Stimulated activated CD8-positive, alpha-beta memory T cell treated with anti-CD3 and anti-CD28 coated beads, Interleukin-2, amount 100 ng/mL, for 1 hour (primary cell): ENCODE measurements at places on chromosomes 1 and 21.

GRCh38 chr1:78044796-78045562 lies 787 bp upstream of the GIPC2 start:
- no peak for DNase-seq

DNA sequence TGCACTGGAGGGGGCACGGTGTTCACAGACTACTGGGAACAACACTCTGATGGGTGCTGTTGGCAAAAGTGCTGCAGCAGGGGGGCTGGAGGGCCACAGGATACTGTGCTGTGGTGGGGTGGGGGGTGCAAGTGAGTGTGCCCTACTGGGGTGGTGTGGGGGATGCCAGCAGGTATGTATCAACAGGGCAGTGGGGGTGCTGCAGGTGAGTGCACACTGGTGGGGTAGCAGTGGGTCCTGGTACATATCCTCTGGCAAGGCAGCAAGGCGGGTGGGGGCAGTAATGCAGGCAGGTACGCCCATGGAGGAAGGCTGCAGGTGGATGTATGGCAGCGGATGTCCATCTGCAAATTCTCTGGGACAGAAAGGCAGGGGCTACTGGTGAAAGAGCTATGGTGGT lies 48.8 kb upstream of the CD53 start:
- DNase-seq = no peak

- DNase-seq = no peak
Observed at GRCh38 chr1:203145321-203146041, 18.0 kb downstream of the ADORA1 start.

GRCh38 chr1:113036639-113037321 lies 36.2 kb upstream of the LRIG2 start:
- no peak for DNase-seq

- DNase-seq = no peak
Observed at GRCh38 chr1:47992720-47993415, 4.3 kb downstream of the TRABD2B start.

DNA sequence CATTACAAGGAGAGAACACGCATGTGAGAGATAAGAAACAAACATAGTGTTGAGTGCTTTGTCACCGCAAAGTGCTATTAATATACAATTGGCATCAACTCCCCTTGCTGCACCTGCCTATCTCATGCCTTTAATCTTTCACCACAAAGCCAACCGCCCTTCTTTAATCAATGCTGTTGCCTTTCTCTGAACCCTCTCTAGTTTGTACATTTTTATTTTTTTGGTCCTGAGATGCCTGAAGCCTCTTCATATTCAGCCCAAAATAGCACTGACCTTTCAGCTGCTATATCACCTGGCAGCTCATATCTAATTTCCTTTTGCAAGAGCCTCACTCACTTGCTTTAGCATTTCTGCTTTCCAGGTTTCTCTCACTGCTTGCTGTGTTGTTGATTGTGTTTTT lies 504.7 kb downstream of the NUF2 start:
- no peak for DNase-seq

GRCh38 chr21:44300262-44300959 lies 558 bp downstream of the PFKL start:
- peak; percentile 15 for DNase-seq

DNA sequence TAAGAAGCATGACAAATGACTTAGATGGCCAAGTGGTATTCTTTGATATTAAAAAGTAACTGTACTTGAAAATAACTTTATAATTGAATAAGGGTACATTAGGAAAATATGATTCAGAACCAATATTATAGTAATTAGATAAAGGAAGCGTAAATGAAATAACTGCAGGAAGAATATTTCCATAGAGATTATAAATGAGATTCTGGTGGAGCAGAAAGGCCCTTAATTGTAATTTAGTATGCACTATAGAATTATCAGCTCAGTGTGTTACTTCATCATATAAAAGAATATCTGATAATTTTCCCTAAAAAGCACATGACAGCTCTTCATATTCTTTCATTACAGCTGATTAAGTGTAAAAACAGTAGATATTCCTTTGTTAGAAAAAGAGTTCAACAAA lies 171.7 kb downstream of the PIGK start:
- DNase-seq = no peak

GRCh38 chr1:19313961-19314882 lies 2.1 kb downstream of the SLC66A1 start:
- no peak for DNase-seq

GRCh38 chr1:64472040-64472376 lies 2.1 kb downstream of the CACHD1 start:
- no peak for DNase-seq

DNA sequence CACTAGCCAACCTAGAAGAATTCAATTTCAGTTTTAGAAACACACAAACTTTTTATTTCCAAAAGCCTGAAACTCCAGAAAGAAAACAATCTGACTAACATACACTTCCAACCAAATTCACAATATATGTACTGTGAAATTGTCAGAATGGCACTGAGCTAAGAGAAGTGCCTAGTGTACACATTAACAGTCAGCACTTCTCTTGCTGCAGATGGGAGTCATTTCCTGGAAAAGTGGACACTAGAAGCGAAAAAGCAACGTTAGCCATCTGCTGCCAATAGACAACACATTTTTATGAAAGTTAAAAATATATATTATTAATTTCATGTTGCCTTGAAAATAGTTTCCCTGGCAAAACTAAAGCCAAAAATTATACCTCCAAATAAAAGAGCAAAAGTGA lies 66.1 kb downstream of the EPS15 start:
- no peak for DNase-seq

- no peak for DNase-seq
Observed at GRCh38 chr1:226149806-226150205, 36.7 kb downstream of the ACBD3 start.

DNA sequence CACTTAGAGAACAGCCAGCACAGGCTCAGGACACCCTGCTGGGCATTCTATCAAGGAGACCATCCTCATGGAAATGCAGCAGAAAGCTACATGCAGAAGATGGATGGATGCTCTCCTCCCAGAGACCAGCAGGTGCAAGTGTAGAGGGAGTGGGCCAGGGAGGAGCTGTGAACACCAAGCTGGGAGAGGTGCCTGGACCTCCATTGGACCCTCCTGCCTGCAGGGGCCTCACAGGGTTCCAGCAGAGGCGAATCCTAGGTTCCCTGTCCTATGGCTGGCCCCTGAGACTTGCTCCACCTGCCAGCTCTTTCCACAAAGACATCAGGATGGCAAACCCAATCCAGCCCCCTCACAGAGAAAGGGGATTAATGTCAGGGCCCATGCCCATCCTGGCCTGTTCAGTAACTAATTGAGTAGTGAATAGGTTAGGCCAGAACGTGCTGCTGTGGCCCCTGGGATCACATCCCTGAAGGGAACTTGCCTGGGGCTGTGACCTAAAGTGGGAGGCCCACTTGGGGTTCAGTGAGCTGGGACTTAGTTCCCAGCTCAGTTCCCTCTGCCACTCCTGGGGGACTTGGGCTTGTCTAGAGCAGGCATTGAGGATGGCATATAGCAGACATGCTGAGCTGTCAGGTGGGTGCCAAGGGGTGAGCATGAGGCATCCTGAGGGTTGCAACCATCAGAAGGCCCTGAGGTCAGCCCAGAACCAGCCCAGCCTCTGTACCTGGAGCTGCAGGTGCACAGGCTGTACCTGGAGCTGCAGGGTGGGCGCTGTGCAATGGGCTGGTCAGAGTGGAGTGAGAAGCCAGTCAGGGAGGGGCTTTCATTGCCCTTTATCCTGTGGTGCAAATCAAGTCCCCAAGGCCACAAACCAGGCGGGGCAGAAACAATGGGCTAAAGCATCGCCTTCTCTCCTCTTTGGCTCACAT lies 22.9 kb upstream of the ZNF678 start:
- DNase-seq = no peak

GRCh38 chr1:64769971-64770370 lies 25.1 kb downstream of the RAVER2 start:
- DNase-seq = no peak

GRCh38 chr1:206589206-206589605 lies 23.1 kb downstream of the EIF2D start:
- no peak for DNase-seq

- DNase-seq = no peak
Observed at GRCh38 chr1:170126696-170127095, 19.1 kb upstream of the NTMT2 start.

- no peak for DNase-seq
Observed at GRCh38 chr1:241077386-241078147, 279.4 kb downstream of the RGS7 start.

DNA sequence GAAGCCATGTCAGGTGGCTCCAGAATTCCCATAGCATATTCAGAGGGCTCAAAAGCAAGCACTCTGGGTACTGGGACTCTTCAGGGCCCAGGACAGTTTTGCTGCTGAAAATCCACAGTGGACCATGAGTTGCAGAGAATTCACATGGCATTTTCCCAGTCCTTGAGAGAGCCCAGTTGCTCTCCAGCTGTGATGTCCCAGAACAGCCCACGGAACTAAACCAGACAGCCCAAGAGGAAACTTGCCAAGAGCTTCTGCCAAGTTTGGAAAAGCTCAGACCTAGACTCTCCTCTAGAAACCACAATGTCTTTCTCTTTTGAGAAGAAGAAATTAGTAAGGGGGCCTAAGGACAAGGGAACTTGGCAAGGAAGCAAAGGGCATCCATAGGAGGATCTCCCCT lies 69.4 kb downstream of the RGS2 start:
- no peak for DNase-seq

- no peak for DNase-seq
Observed at GRCh38 chr1:230556453-230556852, 85.8 kb upstream of the COG2 start.

GRCh38 chr1:239952348-239953308 lies 139.1 kb upstream of the FMN2 start:
- DNase-seq = no peak

GRCh38 chr1:163170975-163171676 lies 31.6 kb downstream of the RGS5 start:
- no peak for DNase-seq

- DNase-seq = no peak
Observed at GRCh38 chr1:178188306-178188705, 94.4 kb downstream of the RASAL2 start.

- DNase-seq = no peak
Observed at GRCh38 chr1:92031281-92032110, 1.7 kb downstream of the EPHX4 start.

- no peak for DNase-seq
Observed at GRCh38 chr1:88150330-88150729, 533.7 kb upstream of the PKN2 start.

GRCh38 chr21:34653522-34653921 lies 15.3 kb upstream of the CLIC6 start:
- DNase-seq = no peak

DNA sequence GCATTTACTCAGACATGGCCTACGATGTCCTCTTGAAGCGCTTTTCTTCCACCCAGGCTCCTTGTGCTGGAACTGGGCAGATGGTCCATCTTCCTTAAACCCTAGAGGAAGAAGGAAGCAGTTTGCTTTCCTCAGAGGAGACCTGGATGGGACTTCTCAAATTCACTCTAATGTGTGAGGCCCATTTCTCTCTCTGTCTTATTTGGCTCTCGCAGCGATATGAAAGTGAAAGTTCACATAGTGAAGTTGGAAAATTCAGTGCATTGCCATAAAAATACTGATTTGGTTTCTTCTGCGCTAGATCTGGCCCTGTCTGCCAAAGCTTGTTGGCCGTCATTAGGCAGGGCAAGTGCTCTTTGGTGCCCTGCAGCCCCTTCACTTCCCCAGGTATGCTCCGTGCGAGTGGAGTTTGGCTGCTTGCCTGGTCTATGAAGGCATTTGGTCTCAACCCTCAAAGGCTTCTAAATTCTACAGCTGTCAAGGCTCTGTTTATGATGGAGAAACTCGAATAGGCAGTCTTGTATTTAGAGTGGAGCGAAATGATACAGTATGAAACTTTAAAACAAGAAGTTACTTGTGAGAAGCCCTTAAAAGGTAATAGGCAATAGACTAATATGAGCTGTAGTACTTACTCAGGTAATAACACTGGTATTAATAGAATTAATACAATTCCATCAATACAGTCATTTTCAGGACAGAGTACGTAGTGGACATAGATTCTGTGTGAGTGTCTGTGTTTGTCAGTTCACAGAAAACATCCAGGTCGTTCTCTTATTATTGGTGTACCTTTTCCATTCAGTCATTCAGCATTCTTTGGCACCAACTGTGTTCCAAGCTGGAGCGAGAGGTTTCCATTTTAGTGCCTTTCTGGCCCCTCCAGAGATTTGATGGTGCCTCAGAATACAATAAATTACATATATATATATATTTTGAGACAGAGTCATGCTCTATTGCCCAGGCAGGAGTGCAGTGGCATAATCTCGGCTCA lies 20.5 kb downstream of the SZRD1 start:
- DNase-seq = no peak
